ENCODE measurements at places on chromosomes 6 and 20. TPM values are rescaled to one million over a fixed set of nuclear protein-coding genes. Genes with fewer than 3 reads are reported as not detected.

DNA sequence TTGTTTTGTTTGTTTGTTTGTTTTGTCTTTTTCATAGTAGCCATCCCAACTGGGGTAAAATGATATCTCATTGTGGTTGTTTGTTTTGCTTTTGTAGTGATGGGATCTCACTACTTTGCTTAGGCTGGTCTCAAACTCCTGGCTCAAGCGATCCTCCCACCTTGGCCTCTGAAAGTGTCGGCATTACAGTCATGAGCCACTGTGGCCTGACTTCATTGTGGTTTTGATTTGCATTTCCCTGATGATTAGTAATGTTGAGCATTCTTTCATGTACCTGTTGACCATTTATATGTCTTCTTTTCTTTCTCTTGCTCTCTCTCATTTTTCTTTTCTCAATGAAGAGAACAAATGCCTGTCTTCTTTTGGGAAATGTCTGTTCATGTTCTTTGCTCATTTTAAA is 30.8 kb upstream of the HLA-DOA start:
- DNase-seq: no peak

GRCh38 chr6:20069021-20069522 is 143.2 kb downstream of the MBOAT1 start:
- DNase-seq: no peak

GRCh38 chr6:88483424-88483823 is 317.3 kb upstream of the CNR1 start:
- no peak for DNase-seq

GRCh38 chr6:169158691-169159090 is 95.0 kb downstream of the THBS2 start:
- DNase-seq: no peak

DNA sequence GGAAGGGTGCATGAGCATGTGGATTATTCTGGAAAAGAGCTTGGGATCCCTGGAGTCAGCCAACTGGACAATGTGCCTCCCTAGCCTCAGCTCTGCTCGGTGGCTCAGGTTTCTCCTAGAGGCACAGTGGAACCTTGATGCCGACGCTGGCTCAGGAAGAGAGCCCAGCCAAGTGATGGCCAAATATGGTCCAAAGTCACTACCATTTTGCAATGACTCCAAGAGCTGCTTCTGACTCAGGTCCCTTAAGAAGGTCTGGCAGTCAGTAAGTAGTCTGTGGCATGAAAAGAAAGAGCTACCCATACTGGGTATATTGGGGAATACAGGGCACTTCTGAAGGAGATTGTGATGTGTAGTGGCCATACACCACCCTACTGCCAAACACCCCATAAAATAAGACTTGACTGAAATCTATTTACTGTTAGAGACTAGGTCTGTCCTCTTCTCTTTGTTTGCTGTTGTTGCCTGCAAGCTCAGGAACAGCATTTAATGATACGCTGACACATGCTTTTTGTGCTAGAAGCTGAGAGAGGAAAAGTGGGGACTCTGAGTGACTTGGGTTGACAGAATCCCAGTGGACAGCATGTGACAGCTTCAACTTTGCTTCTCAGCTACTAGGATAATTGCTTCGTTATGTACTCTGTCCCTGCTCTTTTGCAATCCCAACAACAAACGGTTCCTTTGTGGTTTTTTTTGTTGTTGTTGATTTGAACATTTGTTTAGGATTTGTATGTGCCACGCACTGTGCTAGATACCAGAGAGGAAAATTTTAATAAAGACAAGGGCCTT is 30.3 kb upstream of the OGFRL1 start:
- DNase-seq: no peak

DNA sequence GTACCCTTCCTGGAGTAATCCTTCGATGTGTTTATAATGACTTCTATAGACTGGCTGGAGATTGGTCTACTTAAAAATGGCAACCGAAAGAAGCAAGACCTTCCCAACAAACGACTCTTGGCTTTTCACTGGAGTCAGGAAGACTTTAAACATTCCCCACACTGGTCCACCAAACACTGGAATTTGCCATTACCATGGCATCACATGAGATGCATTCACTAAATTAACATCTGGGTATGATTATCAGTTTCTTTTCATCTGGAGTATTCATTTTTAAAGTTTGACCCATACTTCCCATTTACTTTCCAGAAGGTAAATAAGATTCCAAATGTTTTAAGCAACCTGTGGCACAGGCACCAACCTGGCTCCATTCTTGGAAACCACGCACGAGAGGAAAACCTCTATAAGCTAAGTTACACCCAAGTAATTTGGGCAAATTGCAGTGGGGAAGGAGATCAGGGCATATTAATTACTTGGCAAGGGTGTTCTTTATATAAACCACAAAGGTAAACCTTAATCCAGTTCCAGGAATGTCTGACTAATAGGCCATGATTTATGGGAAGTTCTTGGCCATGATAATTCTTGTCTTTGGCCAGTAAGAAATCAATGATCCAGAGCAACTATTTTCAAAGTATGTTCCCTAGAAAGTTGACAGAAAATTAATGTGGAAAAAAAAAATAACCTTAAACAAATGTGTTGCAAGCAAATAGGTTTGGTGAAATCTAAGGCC is 190.0 kb upstream of the COL21A1 start:
- DNase-seq: no peak

- no peak for DNase-seq
Observed at GRCh38 chr6:21208796-21209186, 384.8 kb upstream of the SOX4 start.

- DNase-seq: no peak
Observed at GRCh38 chr6:107179004-107179403, 63.7 kb upstream of the BEND3 start.

DNA sequence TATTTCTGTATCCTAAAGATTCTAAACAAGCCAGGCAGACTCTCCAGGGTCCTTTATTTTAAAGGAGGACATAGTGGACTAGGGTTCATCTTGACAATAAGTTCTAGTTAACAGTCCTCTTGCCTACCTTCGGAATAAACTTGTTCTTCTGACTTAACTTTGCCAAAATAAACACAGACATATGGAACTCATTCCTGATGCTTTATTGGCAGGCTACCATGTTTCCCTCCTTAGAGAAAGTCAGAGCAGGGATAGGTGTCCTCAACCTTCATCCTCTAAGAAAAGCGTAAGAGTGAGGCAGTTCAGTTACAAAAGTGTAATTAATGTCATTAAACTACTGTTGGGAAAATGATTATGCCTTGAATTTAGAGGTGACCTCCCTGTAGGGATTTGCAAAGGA is 46.9 kb upstream of the NRSN1 start:
- DNase-seq: no peak

DNA sequence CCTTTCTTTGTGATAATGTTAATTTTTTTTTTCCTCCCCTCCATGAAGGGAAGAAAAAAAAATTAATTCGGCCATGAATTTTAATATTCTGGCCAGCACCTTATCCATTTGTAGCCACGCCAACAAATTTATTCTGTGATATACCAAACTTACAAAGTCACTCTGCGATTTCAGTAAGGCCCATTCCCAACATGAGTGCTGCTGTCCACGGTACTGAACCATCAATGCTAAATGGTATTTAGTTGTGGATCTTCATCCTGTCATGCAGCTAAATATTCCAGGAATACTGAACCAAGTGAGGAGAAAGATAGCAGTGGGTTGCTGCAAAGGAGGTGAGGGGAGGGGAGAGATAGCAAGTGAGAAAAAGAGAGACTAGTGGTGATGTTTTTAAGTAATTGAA is 19.5 kb upstream of the RSPH4A start:
- no peak for DNase-seq

Gene EYS
- not detected for total RNA-seq

Gene KHDRBS2
- total RNA-seq: 3.0 TPM

Gene TMEM217
- 1.4 TPM for total RNA-seq

Gene PHACTR3
- total RNA-seq: 1.6 TPM

Gene RCAN2
- 7.6 TPM for total RNA-seq

Gene VGLL2
- not detected for total RNA-seq

Gene NOTCH4
- 13.1 TPM for total RNA-seq
